H1 (cell line): ENCODE measurements at places on chromosomes 2 and 18.

GRCh38 chr2:16632598-16632997 is 33.0 kb downstream of the CYRIA start:
- H3K4me3 ChIP-seq: no peak overlapping the region
- H3K4me1 ChIP-seq: no peaks in the 10 kb centered on the region
- no peaks in the 10 kb centered on the region for H3K27me3 ChIP-seq
- H3K36me3 ChIP-seq: no peaks in the 10 kb centered on the region
- no peak overlapping the region for H3K27ac ChIP-seq

DNA sequence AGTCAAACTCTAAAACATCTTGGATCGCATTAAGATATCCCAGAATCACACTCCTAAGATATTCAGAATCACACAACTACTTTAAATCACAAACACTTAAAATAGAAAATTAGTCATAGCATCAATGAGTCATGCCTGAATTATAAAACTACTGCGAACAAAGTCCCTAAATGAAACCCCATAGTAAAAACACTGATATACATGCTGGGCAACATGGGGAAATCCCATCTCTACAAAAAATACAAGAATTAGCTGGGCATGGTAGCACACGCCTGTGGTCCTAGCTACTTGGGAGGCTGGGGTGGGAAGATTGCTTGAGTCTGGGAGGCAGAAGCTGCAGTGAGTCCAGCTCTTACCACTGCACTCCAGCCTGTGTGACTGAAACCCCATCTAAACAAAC is 101.7 kb downstream of the COBLL1 start:
- no peak overlapping the region for H3K4me3 ChIP-seq
- no peak overlapping the region for H3K27ac ChIP-seq
- no peaks in the 10 kb centered on the region for H3K36me3 ChIP-seq
- H3K27me3 ChIP-seq: no peaks in the 10 kb centered on the region

DNA sequence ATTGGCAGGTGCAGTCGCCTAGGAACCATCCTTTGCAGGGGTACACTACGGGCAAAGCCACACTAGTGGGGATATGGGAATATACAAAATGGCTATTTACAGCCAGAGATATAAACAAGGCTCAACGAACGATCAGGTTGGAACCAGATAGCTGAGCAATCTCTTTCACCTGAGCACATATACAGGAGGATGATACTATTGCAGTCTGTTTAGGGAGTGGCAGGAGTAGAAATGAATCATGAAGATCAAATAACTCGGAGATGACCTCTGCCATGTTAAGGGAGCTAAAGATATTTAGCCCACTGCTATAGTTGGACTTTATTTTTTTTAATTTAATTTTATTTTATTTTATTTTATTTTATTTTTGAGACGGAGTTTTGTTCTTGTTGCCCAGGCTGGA is 33.8 kb downstream of the TEX44 start:
- DNase-seq: no peak
- H3K27me3 ChIP-seq: no peaks in the 10 kb centered on the region
- H3K36me3 ChIP-seq: no peaks in the 10 kb centered on the region
- H3K27ac ChIP-seq: no peak overlapping the region

DNA sequence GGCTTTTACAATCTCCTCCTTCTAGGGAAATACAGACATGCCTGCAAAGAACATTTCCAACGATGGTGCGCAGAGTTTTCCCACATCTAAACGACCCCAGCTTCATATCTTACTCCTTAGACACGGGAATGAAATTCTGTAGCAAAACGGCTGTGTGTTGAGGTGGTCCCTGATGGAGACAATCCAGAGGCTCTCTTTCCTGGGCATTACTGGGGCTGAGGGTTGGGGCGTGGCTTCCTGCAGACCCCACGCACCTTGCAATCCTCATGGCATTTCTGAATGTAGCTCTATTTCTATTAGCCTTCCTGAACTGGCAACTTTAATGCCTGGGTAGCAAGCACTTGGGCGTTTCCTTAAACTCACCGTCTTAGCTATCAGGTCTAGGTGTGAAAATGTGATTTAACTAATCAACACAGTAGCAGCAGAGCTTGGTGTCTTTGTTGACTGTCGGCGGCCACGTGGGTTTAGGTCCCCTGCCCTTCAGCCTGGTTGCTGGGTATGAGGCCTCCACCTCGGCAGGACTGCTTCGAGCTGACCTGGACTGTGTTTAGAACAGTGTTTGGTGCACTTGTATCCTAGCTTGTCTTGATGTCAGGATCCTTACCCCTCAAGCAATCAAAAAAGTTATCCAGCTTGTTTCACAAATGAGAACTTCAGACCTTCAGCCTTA is 242.8 kb downstream of the GBX2 start:
- no peak overlapping the region for H3K27ac ChIP-seq
- H3K27me3 ChIP-seq: no peaks in the 10 kb centered on the region
- no peak for DNase-seq

DNA sequence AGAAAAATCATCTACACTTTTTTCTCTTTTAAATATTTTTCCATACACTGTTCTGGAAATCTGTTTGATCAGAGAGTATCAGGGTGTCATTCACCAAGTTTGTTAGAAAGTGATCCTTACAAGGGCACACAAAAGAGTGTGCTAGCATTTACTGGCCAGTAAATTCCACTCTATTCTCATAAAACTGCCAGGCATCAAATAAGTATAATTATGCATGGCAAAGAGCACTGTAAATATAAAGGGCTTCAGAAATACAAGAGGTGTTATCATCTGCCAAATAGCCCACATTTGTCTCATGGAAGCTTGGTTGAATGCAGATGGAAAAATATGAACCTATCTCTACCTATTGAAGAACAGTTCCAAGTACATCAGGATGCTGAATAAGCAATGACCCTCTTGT is 847.3 kb upstream of the ACVR2A start:
- DNase-seq: no peak
- no peak overlapping the region for H3K4me3 ChIP-seq
- no peaks in the 10 kb centered on the region for H3K36me3 ChIP-seq
- H3K4me1 ChIP-seq: no peaks in the 10 kb centered on the region
- H3K27ac ChIP-seq: no peak overlapping the region

DNA sequence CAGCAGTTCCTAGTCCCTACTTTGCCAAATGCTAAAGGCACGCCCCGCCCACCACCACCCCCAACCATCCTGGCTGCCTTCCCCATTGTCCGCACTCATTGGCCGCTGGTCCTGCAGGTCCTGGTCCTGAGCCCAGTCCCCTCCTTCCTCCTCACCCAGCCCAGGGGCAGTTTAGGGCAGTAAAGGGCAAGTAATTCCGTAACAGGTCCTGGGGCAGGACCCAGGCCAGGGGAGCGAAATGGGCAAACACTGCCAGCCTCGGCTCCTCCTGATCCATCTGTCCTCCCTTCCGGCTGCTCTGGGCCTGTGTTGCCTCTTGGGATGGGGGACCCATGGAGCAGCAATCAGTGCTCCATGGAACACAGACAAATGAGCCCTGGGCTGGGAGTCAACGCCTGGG is 6.1 kb downstream of the ADCY3 start:
- no peaks in the 10 kb centered on the region for H3K36me3 ChIP-seq
- no peak overlapping the region for H3K4me3 ChIP-seq
- DNase-seq: no peak
- no peak overlapping the region for H3K27ac ChIP-seq

DNA sequence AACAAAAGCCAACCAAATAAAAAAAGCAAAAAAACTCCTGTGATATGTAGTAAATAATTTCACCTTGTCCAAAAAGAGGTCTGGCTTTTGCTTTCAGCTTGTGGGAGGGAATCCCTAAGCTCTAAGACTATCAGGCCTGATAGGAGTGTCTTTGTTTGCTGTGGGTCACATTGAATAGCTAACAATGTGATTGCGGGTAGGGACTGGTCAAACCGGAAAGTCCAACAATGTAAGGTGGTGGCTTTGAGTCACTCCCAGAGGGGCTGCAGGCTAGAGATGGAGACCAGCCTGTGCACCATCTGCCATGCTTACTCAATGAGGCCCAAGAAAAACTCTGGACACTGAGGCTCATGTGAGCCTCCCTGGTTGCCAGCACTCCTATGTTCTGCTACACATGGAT is 192.9 kb downstream of the TFCP2L1 start:
- H3K4me3 ChIP-seq: no peak overlapping the region
- H3K27ac ChIP-seq: no peak overlapping the region
- H3K27me3 ChIP-seq: no peaks in the 10 kb centered on the region; the same call in none of the 2 replicates
- no peaks in the 10 kb centered on the region for H3K36me3 ChIP-seq
- H3K4me1 ChIP-seq: no peaks in the 10 kb centered on the region

DNA sequence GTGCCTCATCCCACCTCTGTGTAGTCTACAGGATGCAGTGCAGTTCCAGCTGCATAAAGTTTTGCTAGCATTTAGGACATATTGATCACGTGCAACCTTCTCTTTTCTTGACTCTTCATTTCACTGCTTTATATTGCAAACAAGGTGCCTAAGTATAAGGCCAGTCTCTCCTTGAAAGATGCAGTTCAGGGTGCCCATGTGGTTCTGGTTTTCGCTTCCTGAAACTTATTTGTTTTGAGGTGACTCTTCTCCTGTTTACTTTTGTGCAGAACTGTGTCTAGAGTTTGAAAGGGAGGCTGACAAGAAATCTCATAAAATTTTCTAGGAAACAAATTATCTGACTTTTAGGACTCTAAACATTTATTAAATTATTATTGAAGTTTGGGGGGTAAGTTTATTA is 189.9 kb downstream of the UBE2E3 start:
- H3K27me3 ChIP-seq: no peaks in the 10 kb centered on the region
- H3K4me3 ChIP-seq: no peak overlapping the region
- no peaks in the 10 kb centered on the region for H3K4me1 ChIP-seq

DNA sequence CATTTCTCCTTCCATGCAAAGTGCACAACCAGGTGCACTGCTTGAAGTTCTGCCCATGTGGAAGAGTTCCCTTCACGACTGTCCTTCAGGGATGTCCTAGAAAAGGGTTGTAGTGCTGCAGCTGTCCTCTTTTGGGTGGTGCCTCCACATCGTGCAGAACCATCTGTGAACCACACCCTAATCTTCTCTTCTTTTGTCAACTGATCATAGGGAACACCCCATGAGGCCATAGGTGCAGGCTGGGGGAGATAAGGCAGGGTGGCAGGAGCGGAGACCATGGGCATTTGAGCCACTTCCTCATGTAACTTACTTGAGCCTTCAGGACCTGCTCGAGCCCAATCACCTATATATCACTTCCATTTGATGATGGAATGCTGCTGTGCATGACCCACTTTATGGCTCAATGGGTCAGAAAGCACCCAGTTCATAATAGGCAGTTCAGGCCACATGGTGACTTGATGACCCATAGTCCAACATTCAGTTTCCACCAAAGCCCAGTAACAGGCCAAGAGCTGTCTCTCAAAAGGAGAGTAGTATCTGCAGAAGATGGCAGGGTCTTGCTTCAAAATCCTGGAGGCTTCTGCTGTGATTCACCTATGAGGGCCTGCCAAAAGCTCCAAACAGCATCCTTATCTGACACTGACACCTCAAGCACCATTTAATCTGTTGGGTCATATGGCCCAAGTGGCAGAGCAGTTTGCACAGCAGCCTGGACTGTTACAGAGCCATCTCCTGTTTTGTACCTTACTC is 84.7 kb upstream of the CYRIA start:
- DNase-seq: no peak
- H3K36me3 ChIP-seq: no peaks in the 10 kb centered on the region
- no peak overlapping the region for H3K27ac ChIP-seq
- no peaks in the 10 kb centered on the region for H3K27me3 ChIP-seq
- H3K4me1 ChIP-seq: no peaks in the 10 kb centered on the region
- H3K4me3 ChIP-seq: no peak overlapping the region

DNA sequence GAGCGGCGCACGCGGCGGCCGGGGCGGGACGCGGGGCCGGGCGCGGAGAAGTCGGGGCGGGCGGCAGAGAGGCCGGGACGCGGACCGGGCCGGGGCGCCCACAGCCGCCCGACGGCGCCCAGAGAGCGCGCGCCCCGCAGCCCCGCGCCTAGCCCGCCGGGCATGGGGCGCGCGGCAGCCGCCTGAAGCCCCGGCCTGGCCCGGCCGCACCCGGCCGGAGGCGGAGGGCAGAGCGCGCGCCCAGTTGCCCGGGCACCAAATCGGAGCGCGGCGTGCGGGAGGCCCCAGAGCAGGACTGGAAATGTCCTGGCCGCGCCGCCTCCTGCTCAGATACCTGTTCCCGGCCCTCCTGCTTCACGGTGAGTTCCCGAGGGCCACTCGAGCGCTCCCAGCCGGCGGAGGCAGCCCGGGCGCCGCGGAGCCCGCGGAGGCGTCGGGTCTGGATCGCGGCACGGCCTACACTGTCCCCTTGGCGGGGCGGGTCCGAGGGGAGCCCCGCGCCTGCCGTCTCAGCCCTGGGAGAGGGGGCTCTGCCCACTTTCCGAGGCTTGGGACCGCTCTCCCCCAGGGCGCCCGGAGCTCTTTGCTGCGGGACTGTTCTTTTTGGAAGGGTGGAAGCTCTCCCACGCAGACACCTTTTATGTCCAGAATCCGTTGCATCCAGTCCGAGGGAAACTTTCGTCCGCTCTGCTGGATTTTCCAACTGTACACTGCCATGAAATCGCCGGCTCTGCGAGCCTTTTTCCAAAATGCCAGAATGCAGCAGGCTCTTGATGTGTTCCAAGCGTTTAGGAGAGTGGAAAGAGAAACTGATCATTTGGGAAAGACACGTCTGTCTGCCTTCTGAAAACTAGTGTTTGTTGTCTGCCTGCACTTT is 484 bp downstream of the APCDD1 start:
- H3K36me3 ChIP-seq: no peaks in the 10 kb centered on the region
- H3K4me1 ChIP-seq: no peaks in the 10 kb centered on the region; the same call in 1 of the 2 replicates
- peak; percentile 67 for DNase-seq
- H3K27me3 ChIP-seq: peaks cover 25% of the 10 kb centered on the region
